ENCODE measurements at places on chromosomes 6 and 20. TPM values are rescaled to one million over a fixed set of nuclear protein-coding genes. Genes with fewer than 3 reads are reported as not detected.

Gene GNAS-AS1
- 0.55 TPM for total RNA-seq

Gene PNLDC1
- 0.80 TPM for total RNA-seq

Gene WFDC10B
- total RNA-seq: not detected

Gene OPRM1
- total RNA-seq: not detected

Gene PGBD1
- total RNA-seq: 4.6 TPM

Gene NFKBIL1
- 13.8 TPM for total RNA-seq

- no peak for DNase-seq
Observed at GRCh38 chr6:14085176-14085787, 32.3 kb upstream of the CD83 start.

GRCh38 chr20:6397115-6397514 lies 274.3 kb upstream of the FERMT1 start:
- DNase-seq: no peak

- DNase-seq: no peak
Observed at GRCh38 chr6:118377711-118378414, 170.2 kb upstream of the PLN start.

GRCh38 chr6:81031416-81031815 lies 721.1 kb downstream of the TENT5A start:
- DNase-seq: no peak

- DNase-seq: no peak
Observed at GRCh38 chr6:138971601-138972000, 16.5 kb downstream of the REPS1 start.

DNA sequence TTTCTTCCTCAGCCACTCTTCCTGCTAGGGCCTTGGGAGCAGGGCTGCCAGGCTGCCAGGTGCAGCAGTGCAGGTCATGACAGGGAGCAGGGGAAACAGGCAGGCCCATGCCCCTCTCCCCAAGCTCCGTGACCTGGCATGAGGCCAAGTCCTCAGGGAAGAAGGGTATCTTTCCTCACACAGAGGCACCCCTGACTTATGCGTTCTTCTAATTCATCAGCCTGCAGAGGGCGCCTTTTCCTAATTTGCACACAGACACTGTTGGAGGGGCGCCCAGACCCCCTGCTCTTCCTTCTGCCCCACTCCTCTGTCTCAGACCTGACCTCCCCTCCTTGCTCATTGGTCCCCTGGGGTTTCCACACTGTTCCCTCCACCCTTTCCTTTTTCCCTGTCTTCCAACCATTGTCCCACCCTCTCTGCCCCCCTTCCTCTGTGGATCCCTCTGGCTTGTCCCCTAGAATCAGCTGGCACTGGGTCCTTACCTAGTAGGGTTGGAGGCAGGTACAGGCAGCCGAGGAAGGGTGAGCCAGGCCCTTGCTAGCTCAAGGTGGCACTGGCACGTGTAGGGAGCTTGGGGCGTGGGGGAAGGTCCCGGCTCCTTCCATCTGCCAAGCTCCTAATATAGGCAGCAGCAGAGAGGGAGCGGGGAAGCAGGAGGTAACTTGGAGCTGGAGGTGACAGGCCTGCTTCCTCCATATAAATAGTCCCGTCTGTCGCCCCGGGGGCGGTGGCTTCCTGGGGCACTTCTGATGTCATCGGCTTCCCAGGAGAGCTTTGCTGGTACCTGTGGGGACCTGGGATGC lies 154.9 kb upstream of the MLN start:
- no peak for DNase-seq
